ENCODE measurements at places on chromosomes 2 and 18.

DNA sequence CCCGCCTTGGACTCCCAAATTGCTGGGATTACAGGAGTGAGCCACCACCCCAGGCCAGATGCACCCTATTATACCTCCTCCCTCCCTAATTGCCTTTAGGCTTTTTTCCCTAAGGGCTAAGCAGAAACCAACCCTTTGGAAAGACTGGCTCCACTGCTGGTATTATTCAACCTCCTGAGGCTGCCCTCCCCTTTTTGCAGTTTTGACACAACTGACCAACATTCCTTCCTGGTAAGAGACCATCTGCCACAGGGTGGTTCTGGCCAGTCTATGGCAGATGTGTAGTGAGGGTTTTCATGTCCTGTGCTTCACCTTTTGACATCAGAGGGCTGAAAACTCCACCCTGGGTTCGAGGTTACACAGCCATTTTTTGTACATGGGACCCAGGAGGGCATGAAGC, 1785.3 kb upstream of the CELF4 start:
- no peak for DNase-seq

DNA sequence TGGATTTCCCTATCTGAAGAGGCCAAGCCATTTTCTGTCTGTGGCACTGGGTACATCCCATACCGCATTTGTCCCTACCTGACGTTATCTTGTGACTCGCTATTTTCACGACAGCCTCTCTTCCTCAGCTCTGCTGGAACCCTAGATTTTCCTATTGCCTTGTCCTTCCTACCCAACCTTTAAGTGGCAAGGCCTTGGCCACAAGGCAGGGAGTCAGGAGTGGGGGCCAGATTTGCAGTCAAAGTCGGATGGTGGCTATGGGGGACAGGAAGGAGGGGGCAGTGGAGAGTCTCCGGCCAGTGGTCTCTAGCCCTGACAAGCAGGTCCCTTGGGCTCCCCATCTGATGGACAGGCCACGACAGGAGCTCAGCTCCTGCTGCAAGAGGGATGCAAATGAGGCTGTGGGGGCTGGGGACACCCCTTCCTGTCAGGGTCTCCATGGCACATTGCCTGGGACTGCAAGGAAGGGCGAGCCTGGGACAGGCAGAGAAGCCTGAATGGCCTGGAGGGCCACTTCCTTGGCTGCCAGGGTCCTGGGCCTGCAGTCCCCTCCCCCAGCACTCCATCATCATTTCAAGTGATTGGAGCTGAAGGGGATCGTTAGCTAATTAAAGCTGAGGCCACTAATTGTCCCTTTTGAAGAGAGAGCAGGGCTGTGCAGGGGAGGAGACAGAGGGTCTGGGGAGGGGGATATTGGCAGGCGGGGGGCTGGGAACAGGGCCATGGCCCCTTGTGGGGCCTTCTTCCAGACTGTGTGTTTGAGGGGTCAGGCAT, 6.3 kb upstream of the ECEL1 start:
- DNase-seq = no peak

DNA sequence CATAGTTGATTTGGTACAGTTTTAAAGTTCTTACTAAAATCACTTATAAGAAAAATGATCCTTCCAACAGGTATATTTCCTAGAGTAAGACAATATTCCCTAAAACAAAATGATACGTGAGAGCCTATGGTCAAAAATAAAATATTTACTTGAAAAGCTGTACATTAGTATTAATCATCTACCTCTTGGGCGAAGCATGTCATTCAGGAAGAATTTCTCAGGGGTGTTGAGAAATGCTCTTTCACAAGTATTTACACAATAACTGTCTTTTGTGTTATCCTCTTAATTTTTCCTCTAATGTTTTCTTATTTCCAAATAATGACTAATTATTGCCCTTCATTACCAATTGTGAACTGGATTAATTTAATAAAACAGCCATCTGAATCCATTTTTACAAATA, 466.3 kb downstream of the SATB2 start:
- no peak for DNase-seq

DNA sequence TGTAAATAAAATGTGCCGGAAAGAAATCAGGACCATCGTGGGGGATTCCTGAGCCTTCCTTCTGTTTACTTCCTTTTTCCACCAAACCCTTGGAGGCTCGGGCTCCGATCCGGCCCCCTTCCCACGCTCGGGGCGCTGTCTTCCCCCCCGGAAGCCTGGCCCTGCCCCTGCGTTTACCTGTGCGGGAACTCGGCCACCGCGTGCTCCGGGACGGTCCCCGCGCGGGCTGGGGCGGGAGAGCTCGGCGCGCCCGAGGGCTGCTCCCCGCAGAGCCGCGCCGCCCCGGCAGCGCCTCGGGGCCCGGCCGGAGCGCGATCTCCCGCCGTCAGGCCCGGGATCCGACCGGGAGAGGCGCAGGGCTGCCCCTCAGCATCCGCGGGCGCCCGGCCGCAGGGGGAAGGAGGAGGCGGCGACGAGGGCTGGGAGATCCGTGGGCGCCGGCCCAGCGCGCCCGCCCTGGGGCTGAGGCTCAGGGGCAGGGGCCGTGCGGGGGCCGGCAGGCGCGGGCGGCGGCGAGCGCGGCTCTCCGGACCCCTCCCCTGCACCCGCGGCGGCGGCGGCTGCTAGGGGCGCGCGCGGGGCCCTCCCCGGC, 435 bp downstream of the ADCY3 start:
- peak; percentile 24 for DNase-seq

- DNase-seq = no peak
Observed at GRCh38 chr18:14930076-14930475, 182.1 kb downstream of the ANKRD30B start.
